ENCODE measurements at places on chromosomes 7 and 10.
A peak's percentile ranks its signal among the peaks of the same experiment; 100 is the strongest.

- DNase-seq = no peak
Observed at GRCh38 chr10:109647627-109648026, 275.7 kb downstream of the XPNPEP1 start.

- no peak for DNase-seq
Observed at GRCh38 chr10:113235508-113235907, 285.5 kb downstream of the TCF7L2 start.

- DNase-seq = peak; percentile 21
Observed at GRCh38 chr7:32427769-32428291, 62.4 kb downstream of the LSM5 start.

- DNase-seq = no peak
Observed at GRCh38 chr10:74926791-74927585, 100.6 kb downstream of the KAT6B start.

DNA sequence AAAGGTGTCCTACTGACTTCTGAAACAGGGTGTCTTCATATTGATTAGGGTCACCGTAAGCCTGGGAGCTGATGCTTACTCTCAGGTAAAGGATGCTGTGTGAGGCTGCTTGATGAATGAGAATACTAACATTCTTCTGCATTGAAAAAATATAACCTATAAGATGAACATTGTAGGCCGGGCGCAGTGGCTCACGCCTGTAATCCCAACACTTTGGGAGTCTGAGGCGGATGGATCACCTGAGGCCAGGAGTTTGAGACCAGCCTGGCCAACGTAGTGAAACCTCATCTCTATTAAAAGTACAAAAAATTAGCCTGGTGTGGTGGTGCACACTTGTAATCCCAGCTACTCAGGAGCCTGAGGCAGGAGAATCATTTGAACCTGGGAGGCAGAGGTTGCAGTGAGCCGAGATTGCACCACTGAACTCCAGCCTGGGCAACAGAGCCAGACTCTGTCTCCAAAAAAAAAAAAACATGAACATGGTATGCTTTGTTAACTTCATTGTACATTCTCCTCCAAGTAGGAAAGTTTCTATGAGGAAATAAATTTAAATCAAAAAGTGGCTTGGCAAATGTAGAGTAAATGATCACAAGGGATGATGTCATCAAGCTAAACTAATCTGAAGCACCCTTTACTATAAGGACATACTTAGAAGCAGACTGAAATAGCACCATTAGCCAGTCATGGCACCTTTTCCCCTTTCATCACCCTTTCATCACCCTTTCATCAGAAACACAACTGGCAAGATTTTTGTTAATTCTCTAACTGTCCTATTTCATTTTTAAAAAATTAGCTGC is 1.5 kb upstream of the BRAF start:
- no peak for DNase-seq

- no peak for DNase-seq
Observed at GRCh38 chr10:132158823-132159222, 27.9 kb upstream of the DPYSL4 start.

GRCh38 chr10:34397324-34397723 is 417.8 kb downstream of the PARD3 start:
- DNase-seq = no peak

GRCh38 chr7:104794154-104794553 is 219.9 kb upstream of the KMT2E start:
- no peak for DNase-seq

GRCh38 chr10:96334616-96335526 is 23.9 kb downstream of the OPALIN start:
- DNase-seq = peak; percentile 73

- no peak for DNase-seq
Observed at GRCh38 chr10:115660391-115660790, 567.2 kb downstream of the ATRNL1 start.

- DNase-seq = no peak
Observed at GRCh38 chr7:157496416-157497275, 159.8 kb downstream of the DNAJB6 start.

DNA sequence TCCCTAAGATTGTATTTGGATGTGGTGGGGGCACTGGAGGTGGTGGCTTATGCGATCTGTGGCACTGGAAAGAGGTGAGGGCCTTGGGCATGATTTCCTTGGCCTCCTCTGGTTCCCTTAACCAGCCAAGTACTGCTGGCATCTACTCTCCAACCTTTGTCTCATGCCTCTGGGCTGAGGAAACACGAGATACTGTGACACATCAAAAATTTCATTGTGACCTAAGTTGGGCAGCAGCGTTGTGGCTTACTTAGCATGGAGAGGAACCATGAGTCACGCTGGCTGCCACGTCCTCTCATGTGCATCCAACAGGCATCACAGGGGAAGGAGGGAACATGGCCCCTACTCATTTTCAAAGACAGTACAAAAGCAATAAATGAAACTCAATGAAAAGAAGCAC is 29.7 kb upstream of the GSDME start:
- peak; percentile 93 for DNase-seq

DNA sequence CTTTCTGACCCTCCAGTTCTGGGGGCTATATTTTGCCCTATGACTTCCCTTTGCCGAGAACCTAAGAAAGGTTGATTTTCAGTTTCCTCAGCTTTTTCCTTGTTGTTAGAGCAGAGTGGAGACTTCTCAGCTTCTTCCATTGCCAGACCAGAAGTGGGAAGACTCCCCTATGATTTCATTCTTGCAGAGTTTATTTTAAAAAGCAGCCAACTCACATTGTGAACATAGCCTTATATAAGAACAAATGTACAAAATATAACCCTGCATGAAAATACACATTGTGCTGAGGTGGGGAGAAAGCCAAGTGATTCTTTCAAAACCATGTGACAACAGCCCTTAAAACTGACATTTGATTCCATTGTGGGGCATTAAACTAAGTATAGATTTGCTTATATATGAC is 33.8 kb upstream of the FZD8 start:
- DNase-seq = no peak

GRCh38 chr7:33087356-33087755 is 21.8 kb downstream of the RP9 start:
- no peak for DNase-seq

DNA sequence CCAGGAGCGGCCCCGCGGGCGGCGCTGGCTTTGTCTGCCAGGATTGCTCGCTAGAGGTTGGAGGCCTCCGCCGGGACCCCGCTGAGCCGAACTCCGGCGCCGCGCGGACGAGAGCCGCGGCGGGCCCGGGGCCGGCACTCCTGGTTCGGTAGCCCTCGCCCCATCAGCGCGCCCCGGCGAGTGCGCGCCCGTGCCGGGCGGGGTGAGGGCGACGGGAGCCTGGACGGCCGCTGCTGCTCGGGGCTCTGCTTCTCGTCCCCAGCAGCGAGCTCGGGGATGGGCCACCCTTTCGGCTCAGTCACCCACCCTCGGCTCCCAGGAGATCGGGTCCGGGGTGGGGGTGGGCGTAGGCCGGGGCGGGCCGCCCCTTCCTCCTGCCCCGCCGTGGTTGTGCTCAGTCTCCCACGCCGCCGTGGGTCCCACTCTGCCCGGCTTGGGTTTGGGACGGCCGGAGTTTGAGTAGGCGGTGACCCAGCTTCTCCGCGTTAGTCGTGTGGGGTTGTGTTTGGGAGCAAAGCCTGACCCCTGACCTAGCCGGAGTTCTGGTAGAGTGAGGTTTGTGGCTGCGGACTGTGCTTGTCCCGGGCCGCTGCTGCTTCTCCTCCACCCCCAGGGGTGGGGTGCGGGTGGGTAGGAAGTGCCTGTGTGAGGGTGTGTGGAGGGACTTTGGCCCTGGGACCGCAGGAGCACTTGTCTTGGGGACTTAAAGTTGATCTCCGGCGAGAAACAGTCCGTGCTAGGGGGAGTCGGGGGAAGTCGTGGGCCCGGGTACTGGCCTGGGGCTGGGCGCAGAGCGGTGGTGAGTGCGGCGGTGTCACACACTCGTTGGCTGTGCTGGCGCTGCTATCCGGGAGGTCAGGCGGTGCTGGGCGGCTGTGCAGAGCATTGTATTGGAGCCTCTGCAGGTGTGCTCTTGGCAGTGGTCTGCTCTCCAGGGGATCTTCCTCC is 677 bp downstream of the TSPAN14 start:
- DNase-seq = peak; percentile 35

GRCh38 chr10:12321641-12322040 is 27.7 kb upstream of the CAMK1D start:
- DNase-seq = no peak

DNA sequence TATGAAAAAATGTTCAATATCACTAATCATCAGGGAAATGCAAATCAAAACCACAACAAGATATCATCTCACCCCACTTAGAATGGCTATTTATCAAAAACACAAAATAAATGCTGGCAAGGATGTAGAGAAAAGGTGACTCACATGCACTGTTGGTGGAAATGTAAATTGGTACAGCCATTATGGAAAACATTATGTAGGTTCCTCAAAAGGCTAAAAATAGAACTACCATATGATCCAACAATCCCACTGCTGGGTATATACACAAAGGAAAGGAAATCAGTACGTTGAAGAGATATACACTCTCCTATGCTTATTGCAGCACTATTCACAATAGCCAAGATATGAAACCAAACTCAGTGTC is 50.2 kb downstream of the CDK1 start:
- DNase-seq = no peak

GRCh38 chr10:59072038-59072437 is 104.4 kb upstream of the PHYHIPL start:
- DNase-seq = no peak

DNA sequence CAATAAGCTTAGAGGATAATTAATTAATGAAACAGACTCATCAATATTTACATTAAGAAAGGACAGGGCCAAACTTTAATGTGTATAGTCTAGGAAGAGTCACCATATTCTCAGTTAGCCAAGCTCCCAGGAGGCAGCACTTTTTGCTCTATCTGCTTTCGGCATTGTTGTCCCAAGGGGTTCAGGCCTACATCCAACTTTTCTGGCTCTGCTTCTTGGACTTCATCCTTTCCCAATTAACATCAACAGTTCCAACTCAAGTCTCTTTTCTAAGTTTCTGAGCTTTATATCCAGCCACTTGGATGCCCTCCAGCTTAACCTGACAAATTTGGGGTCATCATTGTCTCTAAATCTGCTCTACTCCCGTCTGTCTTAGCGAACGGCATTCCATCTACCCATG is 42.8 kb downstream of the GLI3 start:
- DNase-seq = no peak

- DNase-seq = no peak
Observed at GRCh38 chr7:50502947-50503346, 52.8 kb upstream of the FIGNL1 start.

GRCh38 chr10:68151453-68151852 is 42.2 kb downstream of the MYPN start:
- no peak for DNase-seq

DNA sequence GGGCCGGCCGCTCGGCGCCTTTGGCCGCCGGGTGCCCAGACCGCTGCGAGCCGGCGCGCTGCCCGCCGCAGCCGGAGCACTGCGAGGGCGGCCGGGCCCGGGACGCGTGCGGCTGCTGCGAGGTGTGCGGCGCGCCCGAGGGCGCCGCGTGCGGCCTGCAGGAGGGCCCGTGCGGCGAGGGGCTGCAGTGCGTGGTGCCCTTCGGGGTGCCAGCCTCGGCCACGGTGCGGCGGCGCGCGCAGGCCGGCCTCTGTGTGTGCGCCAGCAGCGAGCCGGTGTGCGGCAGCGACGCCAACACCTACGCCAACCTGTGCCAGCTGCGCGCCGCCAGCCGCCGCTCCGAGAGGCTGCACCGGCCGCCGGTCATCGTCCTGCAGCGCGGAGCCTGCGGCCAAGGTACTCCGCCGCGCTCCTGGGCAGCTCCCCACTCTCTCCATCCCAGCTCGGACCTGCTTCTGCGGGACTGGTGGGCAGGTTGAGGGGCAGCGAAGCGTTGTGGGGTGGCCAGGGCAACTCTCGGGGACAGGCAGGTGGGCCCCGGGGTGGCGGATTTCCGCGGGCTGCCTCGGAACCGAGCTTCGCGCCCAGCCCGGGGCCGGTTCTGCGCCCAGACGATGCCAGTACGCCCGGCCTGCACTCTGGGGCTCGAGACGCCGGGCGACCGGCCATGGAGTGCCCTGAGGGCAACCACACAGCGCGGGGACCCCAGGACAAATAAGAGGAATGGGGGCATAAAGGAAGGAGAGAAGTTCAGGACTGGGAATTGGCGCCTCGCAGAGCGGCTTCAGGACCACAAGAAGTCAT is 578 bp downstream of the HTRA1 start:
- DNase-seq = no peak

GRCh38 chr7:38312821-38313220 is 39.4 kb upstream of the TARP start:
- peak; percentile 82 for DNase-seq

- DNase-seq = no peak
Observed at GRCh38 chr10:14086596-14086995, 244.1 kb downstream of the FRMD4A start.

DNA sequence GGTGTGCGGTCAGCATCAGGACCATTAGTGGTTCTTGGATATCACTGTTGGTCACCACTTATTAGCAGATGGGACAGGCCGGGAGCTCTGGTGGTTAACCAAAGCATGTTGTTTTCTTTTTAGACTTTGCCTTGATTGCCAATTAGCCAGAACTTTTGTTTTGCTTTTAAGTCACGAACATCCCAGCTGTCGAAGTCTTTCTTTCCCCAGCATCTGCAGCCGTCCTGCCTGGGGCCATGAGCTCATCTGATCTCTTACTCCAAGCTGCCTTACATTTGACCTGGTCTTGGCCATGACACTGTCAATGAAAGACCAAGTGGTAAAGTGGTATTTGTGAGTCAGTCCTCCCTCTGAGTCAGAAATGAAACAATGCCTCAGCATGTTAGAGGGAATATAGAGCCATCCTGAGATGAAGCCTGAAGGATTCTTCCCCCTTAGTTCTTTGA is 53.9 kb upstream of the CREB5 start:
- no peak for DNase-seq

- no peak for DNase-seq
Observed at GRCh38 chr7:97959046-97959445, 30.9 kb downstream of the OCM2 start.

DNA sequence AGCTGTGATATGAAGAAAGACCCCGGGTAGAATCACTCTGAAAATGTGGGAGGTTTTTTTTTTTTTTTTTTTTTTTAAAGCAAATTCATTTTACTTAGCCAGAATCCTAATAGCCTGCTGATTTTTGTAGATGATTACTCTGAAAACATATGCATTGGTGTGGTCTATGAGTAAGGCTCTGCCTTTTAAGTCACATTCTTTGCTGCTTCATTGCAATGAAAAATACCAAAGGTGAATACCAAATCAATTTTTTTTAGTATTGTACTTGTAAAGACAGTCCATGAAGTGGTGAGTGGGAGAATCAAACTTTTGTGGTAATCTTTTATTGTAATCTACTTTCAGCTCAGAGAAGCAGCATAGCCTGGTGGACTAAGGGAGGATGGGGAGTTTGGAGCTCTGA is 130.3 kb downstream of the SDK1 start:
- DNase-seq = no peak

DNA sequence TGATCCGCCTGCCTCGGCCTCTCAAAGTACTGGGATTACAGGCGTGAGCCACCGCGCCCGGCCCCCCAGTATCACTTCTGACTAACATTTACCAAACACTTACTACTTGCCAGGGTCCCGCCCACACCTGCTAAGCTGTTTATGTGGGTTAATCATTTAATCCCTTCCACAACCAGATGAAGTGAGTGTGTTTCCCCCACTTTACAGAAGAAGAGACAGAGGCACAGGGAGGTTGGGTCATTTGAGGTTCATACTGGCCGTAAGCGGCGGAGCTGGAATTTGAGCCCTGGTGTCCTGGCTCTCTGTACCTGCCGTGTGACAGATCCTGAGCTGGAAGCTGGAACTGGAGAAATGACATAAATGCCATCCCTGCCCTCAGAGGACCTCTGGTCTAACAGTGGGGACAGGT is 15.1 kb upstream of the VPS37D start:
- no peak for DNase-seq

GRCh38 chr10:104479906-104480593 is 126.4 kb downstream of the CFAP58 start:
- DNase-seq = no peak

- DNase-seq = no peak
Observed at GRCh38 chr10:10392511-10392910, 625.2 kb upstream of the CELF2 start.

All from Kasumi-1 (cell line).